ENCODE measurements at places on chromosomes 7 and 10.

- no peak for DNase-seq
Measured at GRCh38 chr7:33745934-33746333, 159.4 kb upstream of the BMPER start.

- no peak for DNase-seq
Measured at GRCh38 chr7:83547526-83547925, 101.4 kb downstream of the SEMA3E start.

- no peak for DNase-seq
Measured at GRCh38 chr7:27123007-27123476, 7.5 kb downstream of the HOXA4 start.

DNA sequence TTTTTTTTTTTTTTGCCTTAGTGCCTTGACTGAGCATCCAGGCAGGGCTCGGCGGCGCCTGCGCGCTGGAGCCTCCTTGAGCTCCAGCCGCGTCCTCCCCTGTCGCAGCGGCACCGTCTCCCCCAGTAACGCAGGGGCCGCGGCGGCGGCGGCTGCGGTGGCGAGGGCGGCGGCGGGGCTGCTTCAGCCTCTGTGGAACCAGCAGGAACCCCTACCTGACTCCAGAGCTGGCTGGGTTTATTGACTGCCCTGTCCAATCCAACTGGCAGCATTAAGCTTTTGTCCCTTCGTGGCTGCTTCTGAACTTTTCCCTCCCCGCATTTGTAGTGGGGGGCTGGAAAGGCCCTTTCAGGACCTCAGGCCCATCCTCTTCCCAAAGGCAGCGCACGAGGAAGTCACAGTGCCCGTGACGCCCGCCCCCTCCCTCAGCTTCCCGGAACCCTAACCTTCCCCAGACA lies at the start of gene GPR85:
Gene GPR85, minus strand, starts transcription at position 397 of the 458 bp plus-strand sequence. CDS start 2,106 bp downstream, outside the sequence.
- no peak for DNase-seq

DNA sequence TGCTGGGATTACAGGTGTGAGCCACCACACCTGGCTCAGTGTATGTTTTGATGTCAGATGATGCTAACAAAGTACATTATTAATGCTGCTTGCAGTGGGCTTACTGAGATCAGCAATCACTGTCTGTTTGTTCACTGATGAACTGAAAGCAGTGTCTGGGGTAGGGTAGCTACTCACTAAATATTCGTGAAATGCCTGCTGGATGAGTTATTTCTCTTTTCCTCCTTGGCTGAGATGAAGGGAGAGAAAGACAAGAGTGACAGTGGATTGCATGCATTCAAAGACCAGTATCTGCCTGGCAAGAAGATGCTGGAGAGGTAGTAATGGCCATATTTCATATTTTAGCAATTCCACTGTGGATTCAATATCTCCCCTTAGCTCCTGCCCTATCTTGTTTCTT lies 32.3 kb downstream of the FAM107B start:
- DNase-seq: no peak

GRCh38 chr10:84567133-84567532 lies 238.7 kb downstream of the CCSER2 start:
- DNase-seq: no peak

GRCh38 chr10:113808168-113808567 lies 45.7 kb downstream of the DCLRE1A start:
- no peak for DNase-seq

GRCh38 chr7:110839866-110840265 lies 251.1 kb upstream of the LRRN3 start:
- no peak for DNase-seq

DNA sequence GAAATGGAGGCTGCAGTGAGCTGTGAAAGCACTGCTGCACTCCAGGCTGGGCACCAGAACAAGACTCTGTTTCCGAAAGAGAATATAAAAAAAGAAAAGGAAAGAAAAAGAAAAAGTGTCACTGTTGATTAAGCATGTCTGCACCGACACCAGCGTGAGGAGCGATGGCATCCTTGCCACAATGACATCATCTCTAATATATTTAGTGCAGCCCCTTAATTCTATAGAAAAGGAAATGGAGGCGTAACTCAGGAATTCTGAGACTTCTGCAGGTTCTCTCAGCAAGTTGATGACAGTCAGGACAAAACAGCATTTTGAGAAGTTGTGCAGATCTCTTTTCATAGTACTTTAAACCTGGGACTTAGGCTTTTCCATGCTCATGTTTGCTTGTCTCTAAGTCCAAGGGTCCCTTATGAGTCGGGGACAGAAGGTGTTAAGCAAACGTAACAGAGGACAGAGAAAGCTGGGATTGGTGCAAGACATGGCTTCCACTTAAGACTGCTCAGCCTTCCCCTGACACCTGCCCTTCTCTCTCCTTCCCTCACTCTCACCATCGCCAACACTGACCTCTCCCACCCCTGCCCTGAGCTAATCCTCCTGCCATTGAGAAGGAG lies 16.9 kb upstream of the ANKRD1 start:
- DNase-seq: no peak

DNA sequence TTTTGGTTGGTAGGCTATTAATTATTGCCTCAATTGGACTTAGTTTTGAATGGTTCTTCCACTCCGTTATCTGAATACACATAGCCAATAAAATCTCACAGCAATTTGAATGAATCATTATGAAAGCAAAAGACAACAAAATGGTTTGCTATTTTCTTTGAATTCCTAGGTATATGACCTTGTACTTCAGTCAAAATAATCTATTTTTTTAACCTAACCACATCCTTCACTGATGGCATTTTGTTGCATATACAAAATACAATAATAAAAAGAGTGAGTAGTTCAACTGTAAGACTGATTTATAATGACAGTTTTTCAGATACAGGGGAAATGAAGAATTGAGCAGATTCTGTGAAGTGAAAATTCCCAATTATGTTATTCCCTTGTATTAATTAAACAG lies 433.1 kb downstream of the HTR7 start:
- no peak for DNase-seq

DNA sequence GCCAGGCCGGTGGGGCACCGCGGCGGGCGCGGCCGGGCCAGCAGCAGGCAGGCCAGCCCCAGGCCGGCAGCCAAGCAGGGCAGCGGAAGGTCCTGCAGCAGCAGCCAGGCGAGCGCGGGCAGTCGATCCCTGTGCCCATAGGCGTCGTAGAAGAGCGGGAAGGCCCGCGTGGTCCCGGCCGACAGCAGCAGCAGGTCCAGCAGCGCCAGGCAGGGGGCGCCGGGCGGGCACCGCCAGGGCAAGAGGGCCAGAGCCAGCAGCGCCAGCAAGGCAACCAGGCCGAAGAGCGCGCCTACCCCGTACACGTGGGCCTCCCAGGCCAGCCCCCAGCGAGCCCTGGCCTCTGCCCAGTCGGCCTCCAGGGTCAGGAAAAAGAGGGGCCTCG lies 8.4 kb upstream of the RBM28 start:
- DNase-seq: peak; percentile 18

- DNase-seq: no peak
Measured at GRCh38 chr7:154947604-154948003, 55.3 kb downstream of the PAXIP1 start.

- no peak for DNase-seq
Measured at GRCh38 chr10:122341141-122341810, 33.2 kb upstream of the PLEKHA1 start.

- DNase-seq: no peak
Measured at GRCh38 chr10:71260622-71261325, 48.4 kb downstream of the UNC5B start.

- DNase-seq: no peak
Measured at GRCh38 chr7:4042402-4043045, 639.6 kb upstream of the FOXK1 start.

GRCh38 chr7:64907641-64908326 lies 4.7 kb downstream of the ZNF273 start:
- no peak for DNase-seq

DNA sequence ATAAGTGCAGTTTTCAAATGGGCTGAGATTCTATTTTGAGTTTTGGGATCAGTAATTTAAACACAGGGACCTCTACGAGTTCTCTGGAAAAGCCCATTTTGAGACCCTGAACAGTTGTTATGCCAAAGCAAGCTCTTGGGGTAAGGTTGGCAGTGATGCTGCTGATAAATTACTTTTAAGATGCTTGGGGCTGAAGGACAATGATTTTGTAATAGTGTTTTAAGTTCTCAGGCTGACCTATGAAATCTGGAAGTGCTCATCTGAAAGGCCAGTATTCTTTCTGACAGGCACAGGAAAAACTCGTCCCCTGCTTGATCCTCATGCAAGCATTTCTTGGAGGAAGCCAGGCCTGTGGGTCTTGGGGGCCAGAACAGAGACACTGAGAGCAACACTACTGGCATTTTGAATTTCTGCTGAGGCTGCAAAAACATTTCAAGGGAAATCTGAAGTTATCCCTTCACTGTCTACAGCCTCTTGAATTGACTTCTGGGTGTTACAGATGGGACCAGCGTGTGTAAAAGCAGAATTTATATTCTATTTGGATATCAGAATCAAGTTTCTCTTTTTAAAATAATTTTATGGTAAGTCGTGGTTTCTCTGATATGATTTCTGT lies 79.7 kb downstream of the AUTS2 start:
- no peak for DNase-seq

DNA sequence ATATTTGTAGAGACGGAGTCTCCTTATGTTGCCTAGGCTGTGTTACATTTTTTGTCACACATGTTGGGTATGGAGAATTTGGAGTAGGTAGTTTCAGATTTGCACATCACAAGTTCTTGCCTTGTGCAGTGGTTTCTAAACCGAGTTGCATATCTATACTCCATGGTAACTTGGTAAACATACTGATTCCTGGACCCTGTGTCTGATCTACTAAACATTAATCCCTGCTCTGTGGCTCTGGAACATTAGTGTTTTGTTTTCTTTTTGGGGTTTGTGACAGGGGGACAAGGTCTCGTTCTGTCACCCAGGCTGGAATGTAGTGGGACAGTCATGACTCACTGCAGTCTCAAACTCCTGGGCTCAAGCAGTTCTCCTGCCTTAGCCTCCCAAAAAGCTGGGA lies 24.7 kb downstream of the AUTS2 start:
- DNase-seq: no peak

GRCh38 chr7:47852330-47853245 lies 95.7 kb downstream of the PKD1L1 start:
- no peak for DNase-seq

DNA sequence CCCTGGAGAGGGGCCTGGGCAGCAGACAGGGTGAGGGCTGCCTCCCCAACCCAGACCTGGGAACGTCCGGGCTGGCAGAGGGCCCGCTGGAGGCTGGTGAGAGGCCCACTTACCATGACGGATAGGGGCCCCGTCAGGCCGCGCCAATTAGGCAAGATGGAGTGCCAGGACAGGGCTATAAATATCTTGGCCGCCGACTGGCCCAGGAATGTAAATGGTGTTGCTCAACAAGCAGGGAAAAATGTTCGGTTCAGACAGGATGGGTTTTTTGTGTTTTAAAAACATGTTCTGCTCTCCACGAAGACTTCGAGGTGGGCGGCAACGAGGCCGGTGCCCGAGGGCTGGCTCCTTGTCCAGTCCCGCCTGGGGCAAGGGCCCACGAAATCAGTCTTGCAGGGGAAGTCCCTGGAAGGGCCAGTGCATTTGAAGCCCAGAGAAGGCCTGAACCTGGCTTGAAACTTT lies 35.8 kb upstream of the ELN start:
- no peak for DNase-seq

GRCh38 chr10:125964558-125964957 lies 68.2 kb downstream of the FANK1 start:
- DNase-seq: no peak

DNA sequence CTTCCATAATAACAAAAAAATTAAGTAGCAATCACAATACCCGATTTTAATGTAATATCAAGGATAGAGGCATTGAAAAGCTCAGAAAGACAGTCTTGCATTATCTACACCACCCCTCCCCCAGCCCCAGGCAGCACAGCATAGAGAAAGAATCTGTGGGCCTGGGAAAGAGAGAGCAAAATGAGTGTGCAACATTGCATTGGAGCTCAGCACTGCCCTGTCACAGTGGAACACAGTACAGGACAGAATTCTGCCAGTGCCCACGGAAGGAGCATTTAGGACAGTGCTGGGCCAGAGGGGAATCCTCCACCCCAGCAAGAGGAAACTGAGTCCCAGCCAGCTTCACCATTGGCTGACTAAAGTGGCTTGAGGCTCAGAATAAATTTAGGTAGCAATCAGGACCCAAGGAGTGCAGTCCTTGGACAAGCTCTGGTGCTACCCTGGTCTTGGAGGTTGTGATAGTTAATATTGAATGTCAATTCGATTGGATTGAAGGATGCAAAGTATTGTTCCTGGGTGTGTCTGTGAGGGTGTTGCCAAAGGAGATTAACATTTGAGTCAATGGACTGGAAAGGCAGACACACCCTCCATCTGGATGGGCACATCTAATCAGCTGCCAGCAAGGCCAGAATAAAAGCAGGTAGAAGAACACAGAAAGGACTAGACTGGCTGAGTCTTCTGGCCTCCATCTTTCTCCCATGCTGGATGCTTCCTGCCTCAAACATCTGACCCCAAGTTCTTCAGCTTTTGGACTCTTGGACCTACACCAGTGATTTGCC lies 234.4 kb downstream of the ANK3 start:
- DNase-seq: no peak

DNA sequence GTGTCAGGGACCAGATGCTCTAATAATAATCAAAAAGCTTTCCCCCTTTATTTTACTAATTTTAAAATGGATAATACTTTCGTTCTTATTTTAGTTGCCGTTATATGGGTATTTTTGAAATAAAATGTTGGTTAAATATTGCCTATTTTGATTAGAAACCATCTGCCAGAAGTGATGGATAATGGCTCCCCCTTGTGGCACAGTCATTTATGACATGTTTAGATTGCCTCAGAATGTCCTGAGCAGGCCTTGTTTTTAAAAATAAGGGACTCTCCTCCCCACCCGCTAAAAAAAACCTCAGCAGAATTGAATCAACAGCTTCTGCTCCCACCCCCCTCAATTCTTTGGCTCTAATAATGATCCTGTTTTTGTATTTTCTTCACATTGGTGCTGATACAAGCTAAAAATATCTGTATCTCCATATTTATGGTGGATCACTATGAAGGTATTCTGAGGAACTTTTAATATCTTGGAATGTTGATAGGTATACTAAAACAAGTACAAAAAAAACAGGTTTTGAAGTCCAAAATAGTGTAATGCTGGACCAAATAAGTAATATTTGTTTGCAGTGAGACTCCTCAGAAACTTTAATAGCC lies 38.8 kb downstream of the TMEM60 start:
- peak; percentile 85 for DNase-seq
